ENCODE measurements at places on chromosomes 6 and 20. TPM values are rescaled to one million over a fixed set of nuclear protein-coding genes. Genes with fewer than 3 reads are reported as not detected.

DNA sequence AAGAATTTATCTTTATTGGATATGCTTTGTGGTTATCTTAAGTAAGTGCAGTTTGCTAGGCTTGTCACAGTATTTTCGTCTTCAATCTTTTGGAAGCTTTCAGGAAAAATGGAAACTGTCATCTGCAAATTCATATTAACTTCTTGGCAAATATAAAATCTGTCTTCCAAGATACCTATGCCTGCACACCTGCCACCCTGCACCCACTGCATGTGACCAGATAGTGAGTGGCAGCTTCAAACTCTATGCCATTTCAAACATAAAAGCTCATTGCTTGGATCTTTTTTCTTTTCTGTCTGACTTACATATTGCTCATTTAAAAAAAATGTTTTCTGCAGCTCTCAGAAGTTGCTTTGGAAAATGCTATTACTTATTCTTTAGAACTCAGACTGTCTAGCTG is 14.1 kb downstream of the OPRM1 start:
- no peak for DNase-seq

DNA sequence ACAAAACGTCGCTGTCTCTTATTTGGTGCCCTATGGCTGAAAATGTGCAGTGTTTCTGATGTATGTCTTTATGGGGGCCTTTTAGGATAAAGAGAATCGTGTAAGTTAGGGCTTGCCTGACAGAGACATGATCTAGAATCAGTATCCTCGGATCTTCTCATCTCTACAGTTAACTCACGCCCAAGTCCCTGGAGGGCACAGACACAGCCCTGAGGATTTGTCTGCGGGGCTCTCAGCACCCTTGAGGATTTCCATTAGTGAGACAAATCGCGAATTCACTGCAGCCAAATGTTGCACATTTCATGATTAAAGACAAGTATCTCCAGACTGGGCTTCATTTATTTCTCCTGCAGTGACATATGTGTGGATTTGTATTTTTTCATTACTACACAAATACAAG is 552.7 kb downstream of the C6orf118 start:
- no peak for DNase-seq

DNA sequence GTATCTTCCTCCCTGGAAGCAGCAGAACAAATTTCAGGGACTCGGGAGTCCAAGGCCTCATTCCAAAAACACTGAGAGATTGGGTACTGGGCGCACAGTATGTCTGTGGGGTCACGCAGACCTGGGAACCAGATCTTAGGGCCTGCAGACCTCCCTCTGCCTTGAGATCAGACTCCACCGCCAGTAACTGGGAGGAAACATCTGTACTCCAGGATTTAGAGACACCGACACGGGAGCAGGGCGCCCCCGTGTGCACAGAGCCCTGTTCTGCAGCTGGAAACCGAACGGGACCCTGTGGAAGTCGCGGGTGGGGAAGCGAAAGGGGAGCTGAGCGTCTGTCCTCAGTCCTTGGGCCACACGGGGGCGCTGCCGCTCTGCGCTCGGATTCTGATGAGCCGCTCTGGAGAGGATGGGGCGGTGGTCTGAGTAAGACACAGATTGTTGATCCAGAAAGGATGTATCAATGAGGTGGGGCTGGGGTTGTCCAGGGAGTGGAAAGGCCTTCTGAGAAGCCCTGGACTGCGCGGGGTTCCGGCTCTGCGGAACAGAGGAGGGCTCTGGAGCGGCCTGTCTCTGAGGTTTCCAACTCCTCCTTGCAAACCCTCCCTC is 35.7 kb upstream of the HLA-E start:
- DNase-seq, result peak; percentile 89

- DNase-seq, result peak; percentile 35
These were observed 44.7 kb upstream of the CNKSR3 start for GRCh38 chr6:154555073-154555677.

DNA sequence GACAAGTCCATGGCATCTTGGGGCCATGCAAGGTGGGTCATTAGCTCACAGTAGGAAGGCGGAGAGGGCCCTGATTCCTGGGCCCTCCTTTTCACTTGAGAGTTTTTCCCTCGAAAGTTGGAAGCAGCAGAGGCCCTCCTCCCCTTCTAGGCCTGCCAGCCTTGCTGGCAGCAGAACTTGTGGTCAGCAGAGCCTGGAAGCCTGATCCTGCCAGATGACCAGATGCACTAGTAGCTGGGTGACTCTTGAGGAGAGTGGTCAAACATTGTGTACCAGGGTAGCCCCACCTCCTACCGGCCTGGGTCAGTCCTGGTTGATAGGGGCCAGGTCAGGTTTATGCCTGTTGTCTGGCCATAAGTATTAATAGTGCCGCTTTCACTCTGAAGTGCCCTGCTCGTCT is 3.8 kb upstream of the HMGA1 start:
- DNase-seq, result no peak

DNA sequence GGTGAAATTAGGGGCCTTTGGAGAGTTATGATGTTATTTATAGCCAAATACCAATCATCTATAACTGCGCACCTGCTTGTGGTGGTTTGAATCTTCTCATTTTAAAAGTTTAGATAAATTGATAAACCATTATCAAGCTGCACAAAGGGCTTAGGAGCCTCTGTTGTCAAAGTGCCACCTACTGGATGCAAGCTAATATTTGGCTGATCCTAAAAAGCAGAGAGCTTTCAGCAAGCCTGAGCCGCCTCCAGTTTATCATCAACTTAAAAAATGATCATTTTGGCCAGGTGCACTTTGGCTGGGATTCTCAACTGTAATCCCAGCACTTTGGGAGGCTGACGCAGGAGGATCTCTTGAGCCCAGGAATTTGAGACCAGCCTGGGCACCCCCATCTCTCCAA is 58.5 kb upstream of the ATXN1 start:
- no peak for DNase-seq

DNA sequence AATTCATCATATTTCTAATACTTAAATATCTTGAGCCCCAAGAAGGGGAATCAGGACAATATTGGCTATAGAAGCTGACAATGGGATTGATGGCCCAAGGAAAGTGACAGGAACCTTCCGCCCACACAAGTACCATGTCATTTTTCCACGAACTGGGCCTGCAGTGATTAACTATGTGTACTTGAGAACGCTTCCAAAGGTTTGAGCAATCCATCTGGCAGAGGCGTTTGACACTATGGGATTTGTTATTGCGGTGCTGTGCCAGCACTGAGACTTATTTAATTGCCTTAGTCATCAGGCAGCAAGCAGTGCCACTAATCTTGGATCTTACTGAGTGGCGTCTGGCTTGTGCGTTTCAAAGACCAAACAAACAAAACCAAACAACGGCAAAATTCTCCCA is 135.6 kb upstream of the UST start:
- DNase-seq, result peak; percentile 15

DNA sequence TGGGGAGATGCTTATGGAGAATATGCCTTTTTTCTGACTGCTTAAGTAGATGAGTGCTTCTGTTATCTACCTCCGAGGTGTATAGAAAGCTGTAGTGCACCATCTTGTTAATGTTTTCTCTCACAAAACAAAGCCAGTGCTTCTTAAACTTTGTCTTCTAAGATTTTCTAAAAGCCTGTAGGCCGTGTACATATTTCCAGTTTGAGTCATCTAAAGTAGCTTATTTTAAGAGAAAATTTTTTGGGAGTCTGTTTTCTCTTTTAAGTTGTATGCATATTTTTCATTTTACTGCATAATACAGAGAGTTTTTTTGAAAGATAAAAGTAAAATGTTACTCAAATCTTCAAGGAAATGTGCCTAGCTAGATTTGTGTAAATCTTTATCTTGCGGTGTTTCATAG is 151.7 kb downstream of the GRIK2 start:
- DNase-seq, result no peak

GRCh38 chr6:74690365-74690764 is 515.5 kb downstream of the COL12A1 start:
- DNase-seq, result no peak

GRCh38 chr20:42785041-42785440 is 404.7 kb downstream of the PTPRT start:
- DNase-seq, result no peak

GRCh38 chr20:11063444-11063843 is 389.6 kb upstream of the JAG1 start:
- DNase-seq, result no peak

GRCh38 chr6:169959136-169960002 is 207.9 kb downstream of the ERMARD start:
- peak; percentile 48 for DNase-seq

GRCh38 chr6:22112461-22112860 is 184.4 kb downstream of the PRL start:
- DNase-seq, result no peak

- no peak for DNase-seq
These were observed 146.6 kb downstream of the BCAS1 start for GRCh38 chr20:53923566-53924369.

- no peak for DNase-seq
These were observed 34.6 kb downstream of the FAM83B start for GRCh38 chr6:54881067-54881730.

DNA sequence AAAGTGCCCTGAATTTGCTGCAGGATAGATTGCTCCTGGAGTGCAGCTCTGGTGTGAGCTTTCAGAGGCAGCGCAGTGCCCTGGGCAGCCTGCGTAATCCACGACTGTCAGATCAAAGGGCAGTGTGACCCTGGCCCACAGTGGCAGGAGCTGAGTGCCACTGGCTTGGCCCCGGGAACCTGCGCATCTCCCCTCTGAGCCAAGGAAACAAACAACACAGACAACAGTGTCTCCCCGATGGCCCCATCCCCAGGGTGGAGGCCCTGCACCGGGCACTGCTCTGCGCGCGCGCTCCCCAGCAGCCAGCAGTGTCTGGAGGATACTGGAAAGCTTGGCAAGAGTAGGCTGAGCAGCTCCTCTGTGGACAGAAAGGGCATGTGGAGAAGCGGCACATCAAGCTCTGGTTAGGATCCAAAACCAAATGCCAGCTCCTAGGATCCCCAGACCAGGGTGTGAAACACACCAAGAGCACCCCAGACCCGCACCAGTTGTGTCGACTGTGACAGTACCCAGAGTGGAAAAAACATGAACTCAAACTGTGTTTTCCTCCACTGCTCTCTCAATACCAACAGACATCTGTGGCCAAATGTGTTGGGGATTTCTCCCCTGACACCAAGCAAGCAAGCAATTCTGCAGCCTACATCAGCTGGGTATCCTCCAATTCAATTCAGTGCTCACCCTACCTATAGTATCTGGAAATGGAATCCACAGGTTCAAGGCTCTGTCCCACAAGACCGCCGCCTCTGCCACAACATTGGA is 26.7 kb downstream of the RBCK1 start:
- DNase-seq, result no peak

DNA sequence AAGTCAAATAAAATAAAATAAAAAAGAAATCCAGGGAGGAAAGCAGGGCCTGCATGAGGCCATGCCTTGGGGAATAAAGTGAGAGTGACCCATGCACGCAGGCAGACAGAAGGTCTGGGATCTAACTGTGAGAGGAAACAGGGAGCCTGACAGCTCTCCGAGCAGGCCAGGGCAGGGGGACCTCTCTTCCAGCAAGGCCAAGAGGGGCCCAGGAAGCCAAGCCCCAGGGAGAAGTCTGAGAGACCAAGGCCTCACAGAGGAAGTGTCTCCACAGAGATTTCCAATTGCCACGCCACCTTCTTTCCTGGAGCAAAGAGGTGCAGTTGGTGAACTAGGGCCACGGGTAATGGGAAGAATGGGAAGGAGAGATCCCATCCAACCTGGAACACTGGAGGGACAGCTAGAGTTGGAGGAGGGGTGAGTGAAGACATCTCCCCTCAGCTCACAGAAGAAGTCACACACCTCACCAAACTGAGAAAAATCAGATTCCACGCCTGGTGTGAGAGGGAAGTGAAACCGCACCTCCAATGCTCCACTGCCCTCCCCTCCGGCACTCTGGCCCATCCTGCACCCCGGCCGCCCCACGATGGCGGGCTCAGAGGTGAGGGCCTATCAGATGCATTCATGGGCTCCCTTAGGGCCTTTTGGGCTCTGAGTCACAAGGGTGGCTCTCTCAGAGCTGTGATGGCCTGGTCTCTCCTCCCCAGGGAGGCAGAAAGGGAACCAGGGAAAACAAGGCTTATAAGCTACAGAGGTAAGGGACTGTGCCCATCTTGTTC is 25.1 kb upstream of the TAF8 start:
- DNase-seq, result no peak

DNA sequence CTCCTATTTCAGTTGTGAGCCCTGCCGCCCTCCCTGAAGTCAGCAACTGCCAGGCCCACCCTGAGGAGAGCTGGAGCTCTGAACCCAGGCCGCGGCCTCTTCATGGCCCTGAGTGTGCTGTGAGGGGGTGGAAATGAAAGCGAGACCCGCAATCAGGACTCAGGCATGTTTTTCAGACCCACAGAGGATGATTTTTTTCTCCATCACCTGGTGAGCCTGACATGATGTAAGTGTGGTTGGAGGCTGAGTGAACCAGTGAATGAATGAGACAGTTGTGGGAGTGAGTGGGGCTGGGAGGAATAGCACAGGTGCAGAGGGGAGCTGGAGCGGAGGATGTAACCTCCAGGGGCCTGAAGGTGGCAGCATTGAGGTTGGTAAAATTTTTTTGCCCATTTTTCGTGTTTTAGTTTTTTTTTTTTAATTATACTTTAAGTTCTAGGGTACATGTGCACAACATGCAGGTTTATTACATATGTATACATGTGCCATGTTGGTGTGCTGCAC is 18.3 kb downstream of the RAET1L start:
- no peak for DNase-seq

GRCh38 chr6:53691252-53691651 is 25.7 kb upstream of the KLHL31 start:
- no peak for DNase-seq

The DYNLT2 gene
- 3.6 TPM for total RNA-seq

The FAM83D gene
- not detected for total RNA-seq

The TGM2 gene
- total RNA-seq, result 27.5 TPM

The SLC17A3 gene
- not detected for total RNA-seq

The PXT1 gene
- total RNA-seq, result not detected

The PHACTR3 gene
- 0.52 TPM for total RNA-seq

The EEF1E1 gene
- 18.9 TPM for total RNA-seq
